ENCODE measurements at places on chromosomes 4 and X.

DNA sequence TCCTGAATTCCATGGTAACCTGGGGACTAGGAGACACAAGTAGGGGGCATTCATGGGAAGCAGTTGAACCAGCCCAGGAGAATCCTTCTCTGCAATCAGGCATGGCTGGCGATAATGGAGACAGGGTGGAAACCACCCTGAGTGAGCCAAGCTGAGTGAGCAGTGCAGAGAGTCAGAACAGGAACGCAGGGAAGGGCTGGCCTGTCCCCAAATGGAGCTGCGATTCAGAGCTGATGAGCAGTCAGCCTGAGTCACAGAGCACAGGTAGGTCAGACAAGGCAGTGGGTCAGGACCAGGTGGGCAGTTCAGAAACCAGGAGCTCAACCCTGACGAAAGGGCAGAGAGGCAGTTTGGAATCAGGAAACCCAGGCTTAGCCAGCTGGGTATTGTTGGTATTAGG is 129.0 kb downstream of the BTC start:
- no peak for DNase-seq

- no peak for DNase-seq
These were observed 74.4 kb downstream of the OTC start for GRCh38 chrX:38426785-38427184.

GRCh38 chrX:2500091-2500802 is 529 bp downstream of the DHRSX start:
- no peak for DNase-seq

DNA sequence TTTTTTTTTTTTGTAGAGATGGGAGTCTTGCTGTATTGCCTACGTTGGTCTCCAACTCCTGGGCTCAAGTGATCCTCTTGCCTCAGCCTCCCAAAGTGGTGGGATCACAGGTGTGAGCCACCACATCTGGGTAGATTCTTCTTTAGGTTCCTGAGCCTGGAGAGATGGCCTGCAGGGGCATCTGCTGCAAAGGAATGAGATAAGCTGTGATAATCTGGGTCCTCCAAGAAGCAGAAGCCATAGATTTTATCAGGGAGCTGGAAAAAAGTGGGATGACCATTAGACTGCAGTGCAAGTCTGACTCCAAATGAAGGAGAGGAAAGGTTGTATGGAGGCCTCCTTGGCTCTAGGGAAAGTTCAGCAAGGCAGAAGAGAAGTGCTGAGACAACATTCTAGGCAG is 19.0 kb upstream of the ACSL1 start:
- no peak for DNase-seq

- DNase-seq = no peak
These were observed 79.5 kb upstream of the ATP6AP2 start for GRCh38 chrX:40501164-40501855.

DNA sequence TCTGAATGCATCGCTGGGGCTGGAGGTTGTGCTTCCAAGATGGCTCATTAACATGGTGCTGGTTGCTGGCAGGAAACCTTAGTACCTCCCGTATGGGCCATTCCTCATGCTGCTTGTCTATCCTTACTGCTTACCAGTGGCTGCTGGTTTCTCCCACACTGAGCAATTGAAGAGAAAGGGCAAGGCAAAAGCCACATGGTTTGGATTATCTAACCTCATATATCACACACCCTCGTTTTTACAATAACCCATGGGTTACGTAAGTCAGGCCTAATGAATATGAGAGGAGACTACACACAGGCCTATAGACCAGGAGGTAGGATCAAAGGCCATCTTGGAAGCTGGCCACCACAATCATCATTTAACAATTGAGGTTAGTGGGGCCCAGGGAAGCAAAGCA is 141.8 kb upstream of the EDNRA start:
- no peak for DNase-seq

- DNase-seq = no peak
These were observed 7.8 kb upstream of the GPR82 start for GRCh38 chrX:41716222-41716621.

GRCh38 chrX:129523079-129523911 is at the start of gene SMARCA1:
TSS of gene SMARCA1 (minus strand) at chrX:129523490. CDS start at chrX:129523370, 120 bp downstream.
- no peak for DNase-seq

DNA sequence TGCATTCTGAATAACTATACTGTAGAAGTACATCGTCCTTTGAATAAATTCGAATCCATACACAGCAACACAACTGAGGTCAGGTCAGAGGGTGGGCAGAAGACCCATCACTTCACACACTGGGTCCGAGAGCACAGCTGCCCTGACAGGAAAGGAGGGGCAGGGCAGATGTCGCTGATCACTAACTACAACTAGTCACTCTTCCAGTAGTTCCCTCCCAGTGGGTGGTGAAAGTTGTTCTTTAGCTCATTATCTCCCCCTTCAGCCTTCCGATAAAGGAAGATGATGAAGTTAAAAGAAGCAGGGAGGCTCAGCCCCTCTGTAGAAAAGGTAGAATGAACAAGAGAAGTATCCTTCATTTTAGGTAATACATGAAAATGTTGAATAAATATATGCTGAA is 278.9 kb downstream of the INPP4B start:
- DNase-seq = peak; percentile 12

GRCh38 chr4:143025081-143025704 is 159.5 kb upstream of the USP38 start:
- DNase-seq = no peak

DNA sequence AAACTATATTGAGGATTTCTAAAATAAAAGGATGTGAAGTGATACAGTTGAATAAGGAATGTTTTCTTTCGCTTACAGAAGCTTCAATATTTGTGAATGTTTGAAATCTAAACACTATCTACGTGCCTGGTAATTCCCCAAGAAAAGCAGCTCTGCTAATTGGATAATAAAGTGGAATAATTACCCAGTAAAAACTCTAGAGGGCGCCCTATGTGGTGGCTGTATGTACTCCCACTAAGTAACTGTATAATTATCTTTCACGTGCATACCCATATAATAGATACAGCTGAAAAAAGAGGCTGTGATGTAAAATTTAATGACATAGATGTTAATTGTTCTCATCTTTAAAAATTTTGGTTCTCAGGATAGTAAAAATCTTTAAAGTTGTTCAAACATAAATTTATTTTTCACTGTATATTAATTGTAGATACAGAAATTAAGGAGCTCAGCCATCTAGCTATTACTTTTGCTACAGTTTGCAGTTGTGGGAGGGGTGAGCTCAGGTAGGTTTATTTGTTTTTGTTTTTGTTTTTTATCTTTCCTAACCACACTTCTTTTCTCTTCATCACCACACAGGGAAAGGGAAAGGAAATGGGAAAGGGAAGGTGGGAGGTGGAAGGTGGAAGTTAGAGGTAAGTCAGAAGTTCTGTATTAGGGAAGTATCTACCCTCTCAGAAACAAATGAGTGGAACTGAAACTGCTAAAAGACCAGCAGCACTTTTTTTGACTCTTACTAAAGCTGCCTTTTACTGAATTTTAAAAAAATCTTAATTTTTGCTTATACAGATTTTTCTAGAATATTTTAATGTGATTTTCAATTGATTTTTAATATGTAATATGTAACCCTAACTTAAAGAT is 151.7 kb upstream of the RPS6KA6 start:
- no peak for DNase-seq

DNA sequence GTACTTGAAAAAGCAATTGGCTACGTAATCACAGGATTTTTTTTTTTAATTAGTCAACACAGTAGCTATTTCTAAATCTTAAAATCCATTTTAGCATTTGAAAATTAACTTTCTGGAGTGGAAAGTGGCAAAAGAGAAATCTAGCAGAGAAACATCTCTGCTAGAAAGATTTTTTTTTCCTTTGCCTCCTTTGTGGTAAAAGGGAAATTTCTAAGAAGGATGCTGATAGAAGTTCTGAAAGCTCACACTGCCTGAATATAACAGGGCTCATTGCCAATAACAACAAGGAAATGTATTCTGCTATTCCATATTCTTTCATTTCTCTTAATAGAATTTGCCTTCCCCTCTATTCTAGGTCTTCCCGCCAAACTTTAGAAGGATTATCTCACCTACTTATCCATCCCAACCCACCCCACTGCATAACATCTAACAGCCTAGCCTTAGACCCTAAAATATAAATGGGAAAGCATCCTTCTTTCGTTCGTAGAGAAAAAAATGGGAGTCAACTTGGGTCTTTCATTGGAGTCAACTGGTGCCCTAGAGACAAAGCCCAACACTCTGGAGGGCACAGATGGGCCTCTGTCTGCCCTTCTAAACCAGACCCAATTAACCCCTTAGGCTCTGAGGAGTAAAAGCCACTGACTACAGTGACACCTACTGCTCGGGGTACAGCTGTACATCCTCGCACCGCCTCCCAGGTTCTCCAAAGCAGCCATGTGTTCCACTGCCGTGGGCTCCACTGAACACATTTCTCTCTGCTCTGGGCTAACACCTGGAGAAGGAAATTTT is 103.9 kb downstream of the MAML3 start:
- no peak for DNase-seq

- no peak for DNase-seq
These were observed 12.7 kb downstream of the MAML3 start for GRCh38 chr4:140141210-140141835.

GRCh38 chr4:143381189-143382118 is 44.8 kb downstream of the GAB1 start:
- DNase-seq = no peak

GRCh38 chr4:136571315-136571714 is 961.0 kb downstream of the PCDH18 start:
- no peak for DNase-seq

GRCh38 chrX:39614680-39614998 is 483.1 kb downstream of the BCOR start:
- no peak for DNase-seq

- DNase-seq = no peak
These were observed 35.3 kb upstream of the CXCL8 start for GRCh38 chr4:73705056-73705432.

DNA sequence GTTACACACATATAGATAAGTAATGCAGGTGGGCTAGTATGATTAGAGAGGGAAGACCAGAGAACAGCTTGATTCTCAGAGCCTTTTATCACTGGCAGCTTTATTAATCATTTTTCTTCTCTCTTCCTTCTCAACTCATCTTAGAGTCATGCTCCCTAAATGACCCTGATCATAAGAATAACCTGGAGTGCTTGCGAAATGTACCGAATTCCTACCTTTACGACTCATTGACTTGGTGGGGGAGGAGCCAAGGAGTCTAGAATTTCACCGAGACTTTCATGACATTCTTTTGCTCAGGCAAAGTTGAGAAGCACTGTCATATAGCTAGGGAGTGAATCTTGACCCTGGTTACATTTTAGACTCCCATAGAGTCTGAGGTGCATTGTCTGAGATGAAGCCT is 298.9 kb upstream of the PUDP start:
- DNase-seq = no peak

- DNase-seq = no peak
These were observed 7.0 kb downstream of the NPY5R start for GRCh38 chr4:163350672-163351071.

DNA sequence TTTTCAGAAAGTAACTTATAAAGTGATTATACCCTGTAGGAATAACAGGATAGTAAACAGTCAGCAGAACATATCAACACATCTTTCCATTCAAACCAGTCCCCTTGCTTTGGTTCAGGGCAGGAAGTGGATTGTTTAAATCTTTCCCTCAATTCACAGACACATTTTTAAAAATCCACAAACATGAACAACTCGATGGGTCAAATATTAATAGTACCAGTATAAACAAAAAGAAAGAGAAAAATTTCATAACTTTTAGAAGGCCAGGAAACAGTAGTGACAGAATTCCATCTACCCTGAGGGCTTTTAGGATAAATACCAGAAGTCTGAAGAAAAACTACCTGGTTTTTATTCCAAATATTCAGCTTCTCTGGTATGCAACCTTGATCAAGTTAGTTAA is 1072.8 kb upstream of the PABPC4L start:
- DNase-seq = no peak

DNA sequence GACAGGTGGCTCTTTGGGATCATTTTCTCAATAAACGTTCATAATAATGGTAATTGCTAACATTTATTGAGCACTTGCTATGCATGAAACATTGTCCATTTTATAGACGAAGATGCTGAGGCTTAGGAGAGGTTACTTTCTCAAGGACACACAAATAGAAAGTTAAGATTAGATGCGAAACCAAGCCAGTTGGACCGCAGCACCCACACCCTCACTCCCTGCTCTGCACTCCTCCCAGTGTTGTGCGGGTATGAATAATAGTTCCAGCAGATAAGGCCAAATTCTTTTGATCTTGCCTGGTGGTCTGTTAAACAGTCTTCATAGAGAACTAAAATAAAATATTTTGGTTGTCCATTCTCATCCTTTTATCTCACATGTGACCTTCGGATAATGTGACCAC is 85.0 kb upstream of the BEND4 start:
- no peak for DNase-seq

GRCh38 chr4:161651586-161651985 is 512.2 kb downstream of the FSTL5 start:
- no peak for DNase-seq

DNA sequence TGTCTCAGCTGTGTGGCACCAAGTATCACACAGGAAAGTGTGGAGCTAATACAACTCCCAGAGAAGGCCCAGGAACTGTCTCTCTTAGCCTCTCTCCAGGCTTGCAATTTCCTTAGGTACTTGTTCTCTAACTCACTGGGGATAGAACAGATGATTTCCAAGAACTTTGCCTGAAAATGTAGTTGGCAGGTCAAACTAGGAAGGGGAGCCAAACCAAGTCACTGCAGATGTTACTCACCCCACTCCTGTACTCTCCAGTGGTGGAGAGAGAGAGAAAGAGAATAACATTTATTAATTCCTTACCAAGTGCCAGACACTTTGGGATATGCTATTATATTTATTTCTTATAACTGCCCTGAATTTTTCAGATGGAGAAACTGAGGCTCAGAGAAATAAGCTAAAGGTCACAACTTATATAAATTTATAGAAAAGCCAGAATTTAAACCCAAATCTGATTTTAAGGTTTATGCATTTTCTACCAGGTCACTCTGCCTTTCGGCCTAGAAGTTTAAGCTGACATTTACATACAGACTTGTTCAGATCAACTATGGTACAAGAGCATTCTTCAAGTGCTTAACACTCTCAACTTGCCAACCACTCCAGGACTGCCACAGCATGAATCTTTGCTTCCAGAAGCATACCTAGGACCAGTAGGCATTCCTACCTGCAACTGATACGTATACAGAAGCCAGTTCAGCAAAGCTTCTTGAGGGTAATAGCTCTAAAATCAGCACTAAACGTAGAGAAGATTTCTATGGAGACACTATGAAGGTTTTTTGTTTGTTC is 248.6 kb upstream of the ETNPPL start:
- no peak for DNase-seq

- no peak for DNase-seq
These were observed 139.4 kb upstream of the SCML1 start for GRCh38 chrX:17597836-17598439.

GRCh38 chr4:53771326-53771725 is 180.0 kb upstream of the LNX1 start:
- DNase-seq = no peak

GRCh38 chrX:136207546-136207945 is 43.7 kb downstream of the MAP7D3 start:
- no peak for DNase-seq

DNA sequence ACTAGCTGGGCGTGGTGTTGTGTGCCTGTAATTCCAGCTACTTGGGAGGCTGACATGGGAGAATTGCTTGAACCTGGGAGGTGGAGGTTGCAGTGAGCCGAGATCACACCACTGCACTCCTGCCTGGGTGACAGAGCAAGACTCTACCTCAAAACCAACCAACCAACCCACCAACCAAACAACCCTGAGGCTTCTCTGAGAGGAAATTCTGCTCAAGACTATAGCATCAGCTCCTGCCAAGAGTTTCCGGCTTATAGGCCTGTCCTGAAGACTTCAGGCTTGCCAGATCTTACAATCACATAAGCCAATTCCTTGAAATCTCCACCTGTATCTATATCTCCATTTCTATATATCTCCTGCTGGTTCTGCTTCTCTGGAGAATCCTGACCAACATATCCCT is 173.8 kb upstream of the TBC1D9 start:
- no peak for DNase-seq
